ENCODE measurements at places on chromosomes 12 and 14. TPM values are rescaled to one million over a fixed set of nuclear protein-coding genes. Genes with fewer than 3 reads are reported as not detected.

- DNase-seq, result no peak
Measured at GRCh38 chr12:120914794-120915193, 10.6 kb upstream of the SPPL3 start.

DNA sequence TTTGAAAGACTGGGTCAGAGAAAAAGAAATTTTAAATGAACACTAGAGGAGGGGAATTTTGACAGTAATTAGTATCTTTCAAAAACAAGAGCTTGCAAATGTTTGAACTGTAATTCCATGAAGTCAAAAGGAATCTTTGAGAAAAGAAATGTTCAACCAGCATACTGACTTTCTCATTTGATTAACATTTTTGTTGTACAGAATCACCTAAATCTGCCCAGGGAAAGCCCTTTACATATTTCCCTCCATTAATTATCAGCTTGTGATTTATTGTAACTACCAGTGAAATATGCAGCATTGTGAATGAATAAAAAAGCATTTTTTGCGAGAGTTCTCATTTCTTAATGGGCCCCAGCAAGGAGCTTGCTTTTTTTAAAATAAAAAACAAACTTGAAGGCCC is 61.2 kb upstream of the CCDC91 start:
- no peak for DNase-seq

GRCh38 chr12:84924981-84925380 is 12.4 kb upstream of the SLC6A15 start:
- peak; percentile 82 for DNase-seq

DNA sequence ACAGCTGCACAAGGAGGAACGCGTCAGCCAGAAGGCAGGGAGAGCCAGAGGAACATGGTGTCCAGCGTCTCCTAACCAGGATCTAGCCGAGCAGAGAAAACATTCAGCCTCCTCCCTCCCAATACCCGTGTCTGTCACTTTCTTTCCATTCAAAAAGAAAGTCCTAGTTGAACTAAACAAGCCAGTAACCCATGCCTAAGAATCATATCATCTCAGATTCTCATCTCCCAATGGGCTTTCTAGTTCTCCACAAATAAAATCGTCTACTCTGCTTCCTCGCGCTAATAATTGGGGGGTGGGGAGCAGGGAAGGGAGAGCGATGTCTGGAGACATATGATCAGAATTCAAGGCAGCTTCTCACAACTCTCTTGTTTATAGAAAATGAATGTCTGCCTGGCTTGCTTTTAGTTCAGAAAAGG is 7.4 kb downstream of the NKX2-1 start:
- DNase-seq, result no peak

- no peak for DNase-seq
Measured at GRCh38 chr14:100532154-100532861, 54.9 kb downstream of the BEGAIN start.

DNA sequence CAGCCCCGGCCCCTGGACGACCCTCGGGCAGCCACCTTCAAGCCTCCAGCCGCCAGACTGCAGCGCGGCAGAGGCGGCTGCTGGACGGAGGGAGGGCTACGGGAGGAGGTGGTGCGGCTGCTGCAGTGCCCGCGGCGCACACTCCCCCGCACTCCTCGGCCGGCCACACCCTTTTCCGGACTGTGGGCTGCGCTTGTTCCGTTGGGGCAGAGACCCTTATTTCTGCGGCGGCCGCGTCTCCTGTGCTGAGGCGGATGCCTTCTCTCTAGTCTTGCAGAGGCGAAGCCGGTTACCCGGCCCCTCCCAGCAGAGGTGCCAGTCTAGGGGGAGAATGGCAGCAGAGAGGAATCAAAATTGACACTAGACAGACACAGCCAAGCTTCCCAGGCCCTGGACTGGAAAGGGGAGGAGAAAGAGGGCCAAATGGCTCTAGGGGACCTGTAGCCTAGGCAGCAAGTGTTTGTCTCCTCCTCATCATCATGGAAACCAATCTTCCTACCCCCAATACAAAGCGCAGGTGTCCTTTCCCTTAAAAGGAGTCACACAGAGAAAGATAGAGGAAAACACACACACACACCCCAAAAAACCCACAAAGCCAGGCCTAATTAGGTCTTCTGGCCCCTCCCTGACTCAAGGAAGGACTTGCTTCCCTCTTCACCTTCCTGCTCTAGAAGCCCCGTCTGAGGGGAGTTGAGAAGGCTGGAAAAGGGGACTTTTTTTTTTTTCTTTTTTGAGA is 1.3 kb downstream of the ESYT1 start:
- peak; percentile 62 for DNase-seq

GRCh38 chr14:103164779-103165178 is 41.5 kb downstream of the TNFAIP2 start:
- DNase-seq, result no peak

The PEX5 gene
- total RNA-seq, result 23.5 TPM

The TMEM117 gene
- 4.8 TPM for total RNA-seq

The PRB4 gene
- total RNA-seq, result not detected

DNA sequence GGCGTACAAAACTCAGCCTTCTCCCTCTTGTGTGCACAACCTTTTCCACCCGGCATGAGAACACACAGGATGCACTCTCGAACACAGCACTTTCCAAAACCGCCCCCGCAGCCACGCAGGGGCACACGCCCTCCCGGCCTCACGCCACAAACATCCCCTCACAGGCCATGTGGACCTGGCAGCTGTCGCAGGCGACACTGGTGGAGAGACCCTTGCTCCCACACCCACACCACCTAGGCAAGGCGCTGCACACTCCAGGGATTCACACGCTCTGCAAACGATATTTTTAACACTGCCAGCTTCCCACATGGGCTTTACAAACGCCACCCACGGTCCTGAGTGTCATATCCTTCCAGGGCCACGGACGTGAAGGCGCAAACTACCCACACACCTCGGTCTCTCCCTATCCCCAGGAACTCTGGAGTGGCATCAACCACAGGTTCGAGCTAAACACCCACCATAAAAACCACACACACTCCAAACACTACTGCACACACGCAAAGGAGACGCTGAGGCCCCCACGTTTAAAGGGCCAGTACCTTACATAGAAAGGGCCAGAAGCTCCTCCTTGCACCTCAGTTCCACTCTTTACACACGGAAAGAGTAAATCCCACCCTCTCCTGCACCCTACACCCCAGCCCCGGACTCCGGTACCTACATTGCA is 12.4 kb upstream of the ITGB7 start:
- peak; percentile 49 for DNase-seq

GRCh38 chr14:80004871-80005270 is 206.4 kb downstream of the DIO2 start:
- DNase-seq, result no peak

DNA sequence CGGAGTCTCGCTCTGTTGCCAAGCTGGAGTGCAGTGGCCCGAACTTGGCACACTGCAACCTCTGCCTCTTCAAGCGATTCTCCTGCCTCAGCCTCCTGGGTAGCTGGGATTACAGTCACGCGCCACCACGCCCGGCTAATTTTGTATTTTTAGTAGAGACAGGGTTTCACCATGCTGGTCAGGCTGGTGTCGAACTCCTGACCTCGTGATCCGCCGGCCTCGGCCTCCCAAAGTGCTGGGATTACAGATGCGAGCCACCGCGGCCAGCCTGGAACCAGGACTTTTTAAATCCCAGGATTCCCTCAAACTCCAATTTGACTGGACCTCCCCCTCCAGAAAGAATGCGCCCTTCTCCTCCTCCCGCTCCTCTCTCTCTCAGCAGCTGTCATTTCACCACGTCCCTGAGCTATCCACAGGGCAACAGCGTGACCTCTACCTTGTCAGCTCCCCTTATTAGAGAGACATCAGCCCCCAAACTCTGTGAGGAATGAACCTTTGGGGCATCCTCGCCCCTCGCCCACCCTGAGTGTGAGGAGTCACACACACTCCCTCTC is 2.0 kb downstream of the ESYT1 start:
- DNase-seq, result no peak

GRCh38 chr14:97277711-97278110 is 480.5 kb downstream of the VRK1 start:
- no peak for DNase-seq

GRCh38 chr12:24596768-24597388 is 352.0 kb downstream of the BCAT1 start:
- peak; percentile 47 for DNase-seq

- DNase-seq, result no peak
Measured at GRCh38 chr14:84403585-84403984, 1126.4 kb upstream of the FLRT2 start.

DNA sequence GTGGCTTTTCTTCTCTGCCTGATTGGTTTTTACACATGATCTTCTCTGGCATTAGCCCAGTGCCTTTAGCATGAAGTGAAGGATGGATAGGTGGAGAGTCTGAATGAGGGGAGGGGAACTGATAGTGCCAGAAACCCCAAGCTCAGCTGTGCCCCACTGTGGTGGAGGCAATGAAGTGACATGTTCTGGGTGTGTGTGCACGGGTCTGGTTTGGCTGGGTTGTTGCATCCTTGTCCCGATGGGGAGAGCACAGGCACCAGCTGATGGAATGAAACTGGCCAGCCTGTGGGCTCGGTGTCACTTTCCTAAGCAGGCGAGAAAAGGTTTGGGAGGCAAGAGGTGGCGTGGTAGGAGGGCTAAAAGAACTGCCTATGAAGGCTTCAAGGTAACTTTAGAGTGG is 65.3 kb downstream of the CACNA1C start:
- DNase-seq, result no peak

- no peak for DNase-seq
Measured at GRCh38 chr14:49218436-49219092, 367.6 kb downstream of the RPS29 start.

DNA sequence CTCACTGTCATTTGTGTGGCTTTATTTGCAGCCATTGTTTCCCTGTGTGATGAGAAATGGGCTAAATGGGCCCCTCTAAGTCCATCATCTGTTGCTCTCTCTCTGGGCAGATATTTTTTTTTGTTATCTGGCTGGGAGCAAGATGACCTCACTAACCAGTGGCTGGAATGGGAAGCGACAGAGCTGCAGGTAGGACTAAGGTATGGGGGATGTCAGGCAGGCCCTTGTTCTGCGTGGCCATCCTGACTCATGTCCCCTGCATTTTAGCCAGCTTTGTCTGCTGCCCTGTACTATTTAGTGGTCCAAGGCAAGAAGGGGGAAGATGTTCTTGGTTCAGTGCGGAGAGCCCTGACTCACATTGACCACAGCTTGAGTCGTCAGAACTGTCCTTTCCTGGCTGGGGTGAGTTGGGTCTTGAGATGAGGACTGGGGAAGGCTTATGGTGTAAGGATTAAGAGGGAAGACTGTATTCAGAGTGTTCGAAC is 1.3 kb downstream of the MARS1 start:
- no peak for DNase-seq

DNA sequence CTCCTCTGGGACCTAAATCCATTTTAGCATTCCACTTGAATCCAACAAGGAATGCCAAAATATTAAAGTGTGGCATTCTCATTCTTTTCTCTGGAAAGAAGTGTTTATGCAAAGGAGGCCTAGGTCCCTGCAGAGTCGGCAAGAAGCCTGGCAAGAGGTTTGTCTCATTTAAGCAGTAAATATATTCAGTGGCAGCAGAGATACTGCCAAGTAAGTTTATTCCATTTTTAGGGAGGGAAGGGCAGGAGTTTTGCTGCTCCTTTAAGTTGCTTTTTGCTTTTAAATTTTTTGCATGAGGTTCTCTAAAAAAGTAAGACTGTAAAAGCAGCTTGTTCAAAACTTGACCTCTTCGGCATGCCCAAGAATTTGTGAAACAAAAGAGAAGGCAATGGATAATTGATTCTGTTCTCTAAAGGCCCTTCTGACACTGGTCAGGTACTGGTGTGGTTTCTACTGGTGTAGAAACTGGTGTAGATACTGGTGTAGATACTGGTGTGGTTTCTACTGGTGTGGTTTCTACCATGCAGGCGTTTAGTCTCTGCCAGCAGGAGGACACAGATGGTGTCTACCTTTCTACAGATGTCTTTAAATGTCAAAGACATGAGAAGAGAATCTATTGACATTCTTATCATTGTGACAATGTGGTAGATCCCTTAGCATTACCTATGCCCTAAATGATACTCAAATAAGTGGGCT is 107.3 kb downstream of the SAMD4A start:
- no peak for DNase-seq

DNA sequence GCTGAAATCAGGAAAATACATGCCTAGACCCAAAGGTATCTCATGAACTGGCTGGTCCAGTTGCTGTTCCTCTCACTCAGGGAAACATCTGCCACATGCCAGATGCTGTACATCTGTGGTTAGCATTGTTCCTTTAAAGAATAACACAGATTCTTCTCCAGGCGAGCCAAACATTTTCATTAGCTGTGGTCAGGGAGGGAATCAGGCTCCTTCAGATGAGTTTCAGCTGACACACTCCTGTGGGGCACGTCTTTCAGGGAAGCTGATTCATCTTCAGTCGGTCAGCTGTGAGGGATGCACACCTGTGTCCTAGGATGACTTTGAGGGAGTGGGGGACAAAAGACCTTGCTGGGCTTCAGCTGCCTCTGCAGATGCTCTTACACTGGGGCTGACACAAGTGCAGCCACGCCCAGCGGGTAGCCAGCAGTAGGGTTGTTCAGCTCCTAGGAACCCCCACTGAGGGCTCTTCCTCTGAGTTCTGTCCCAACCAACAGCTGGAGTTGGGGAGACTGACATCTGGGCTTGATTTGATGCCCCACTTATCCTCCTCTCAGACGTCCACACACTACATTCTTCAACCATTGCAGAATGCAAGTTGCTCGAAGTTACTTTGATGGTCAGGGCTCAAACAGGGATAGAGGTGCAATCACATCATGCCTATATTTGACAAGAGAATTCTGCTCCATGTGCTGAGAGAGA is 155.0 kb downstream of the NUAK1 start:
- DNase-seq, result no peak

- DNase-seq, result no peak
Measured at GRCh38 chr12:125287155-125287847, 222.1 kb downstream of the AACS start.

DNA sequence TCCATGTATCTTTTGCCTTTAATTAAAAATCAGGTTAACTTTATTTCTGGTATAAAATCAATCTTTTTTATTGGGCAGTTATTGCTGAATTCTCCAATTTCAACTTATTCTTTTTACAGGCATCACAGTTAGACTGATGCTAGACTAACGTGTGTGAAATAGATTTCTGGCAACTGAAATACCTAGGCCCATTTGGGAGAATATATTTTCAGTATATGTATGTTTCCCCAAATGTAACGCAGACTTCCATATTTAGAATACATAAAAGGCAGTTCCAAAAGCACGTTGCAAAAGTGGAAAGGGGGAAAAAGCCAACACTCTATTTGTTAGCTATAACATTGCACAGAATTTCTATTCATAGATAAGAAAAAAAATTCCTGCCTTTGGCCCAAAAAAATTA is 297.0 kb downstream of the ATP23 start:
- DNase-seq, result no peak

The TNS2 gene
- total RNA-seq, result 15.9 TPM

DNA sequence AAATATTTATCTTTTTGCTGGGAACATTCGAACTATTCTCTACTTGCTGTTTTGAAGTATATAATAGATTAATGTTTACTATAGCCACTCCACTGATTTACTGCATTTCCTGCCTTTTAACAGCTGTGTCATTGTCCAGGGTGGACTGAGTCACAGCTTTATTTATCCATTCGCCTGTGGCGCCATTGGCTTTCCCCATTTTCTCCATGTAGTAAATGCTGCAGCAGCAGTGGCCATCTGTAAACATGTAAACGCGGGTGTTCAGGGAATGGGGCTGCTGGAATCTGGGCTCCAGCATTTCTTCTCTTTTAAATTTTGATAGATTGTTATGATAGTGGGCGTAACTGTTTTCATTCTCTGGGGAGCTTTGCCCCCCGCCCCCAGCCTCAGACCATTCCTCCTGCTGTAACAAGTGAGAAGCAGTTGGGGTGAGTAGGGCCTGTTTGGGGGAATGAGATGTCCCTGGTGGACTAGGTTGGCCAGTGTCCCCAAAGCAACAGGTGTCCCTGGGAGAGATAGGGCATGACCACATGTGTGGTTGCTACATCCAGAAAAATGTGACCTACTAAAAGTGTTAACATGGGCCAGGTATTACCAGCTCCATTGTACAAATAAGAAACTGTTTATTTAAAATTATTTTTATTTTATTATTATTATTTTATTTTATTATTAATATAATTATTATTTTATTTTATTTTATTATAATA is 32.9 kb downstream of the RIN3 start:
- DNase-seq, result peak; percentile 39
